ENCODE measurements at places on chromosomes 2 and 18.

GRCh38 chr2:27194538-27195354 is 17.1 kb upstream of the ATRAID start:
- DNase-seq: no peak

DNA sequence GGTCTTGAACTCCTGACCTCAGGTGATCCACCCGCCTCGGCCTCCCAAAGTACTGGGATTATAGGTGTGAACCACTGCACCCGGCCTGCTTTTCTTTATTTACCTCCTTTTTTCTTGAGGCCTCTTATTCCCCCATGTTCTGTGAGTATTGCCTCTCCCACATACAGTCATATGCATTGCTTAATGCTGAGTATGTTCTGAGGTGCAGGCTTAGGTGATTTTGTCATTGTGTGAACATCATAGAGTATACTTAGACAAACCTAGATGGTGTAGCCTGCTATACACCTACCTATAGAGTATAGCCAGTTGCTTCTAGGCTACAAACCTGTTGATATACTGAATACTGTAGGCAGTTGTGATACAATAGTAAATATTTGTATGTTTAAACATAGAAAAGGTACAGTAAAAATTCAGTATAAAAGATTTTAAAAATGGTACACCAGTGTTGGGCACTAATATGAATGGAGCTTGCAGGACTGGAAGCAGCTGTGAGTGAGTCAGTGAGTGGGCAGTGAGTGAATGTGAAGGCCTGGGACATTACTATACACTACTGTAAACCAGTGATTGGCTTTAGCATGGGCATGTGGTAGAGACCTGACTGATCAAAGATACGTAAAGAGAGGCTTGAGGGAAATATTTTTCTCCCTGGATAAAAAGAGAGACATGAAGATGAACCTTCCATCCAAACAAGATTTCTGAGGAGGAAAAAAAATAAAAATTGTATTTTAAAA is 17.6 kb downstream of the SLC39A10 start:
- no peak for DNase-seq

DNA sequence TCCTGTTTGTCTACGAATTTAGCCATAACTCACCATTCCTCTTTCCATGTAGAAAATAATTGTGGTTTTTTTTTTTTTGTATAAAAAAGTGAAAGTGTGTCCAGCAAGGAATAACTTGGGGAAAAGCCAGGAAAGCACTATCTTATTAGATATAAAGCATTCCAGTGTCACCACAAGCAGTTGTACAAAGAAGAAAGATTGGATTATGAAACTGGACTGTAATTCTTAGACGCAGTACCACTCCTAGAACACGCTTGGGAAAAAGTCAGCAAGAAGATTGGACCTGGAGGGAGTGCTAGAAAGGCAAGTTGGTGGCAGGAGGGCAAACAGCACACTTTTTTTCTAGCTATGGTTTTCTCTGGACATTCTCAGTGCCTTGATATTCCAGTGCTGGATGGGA is 186.7 kb downstream of the PARD3B start:
- peak; percentile 83 for DNase-seq

DNA sequence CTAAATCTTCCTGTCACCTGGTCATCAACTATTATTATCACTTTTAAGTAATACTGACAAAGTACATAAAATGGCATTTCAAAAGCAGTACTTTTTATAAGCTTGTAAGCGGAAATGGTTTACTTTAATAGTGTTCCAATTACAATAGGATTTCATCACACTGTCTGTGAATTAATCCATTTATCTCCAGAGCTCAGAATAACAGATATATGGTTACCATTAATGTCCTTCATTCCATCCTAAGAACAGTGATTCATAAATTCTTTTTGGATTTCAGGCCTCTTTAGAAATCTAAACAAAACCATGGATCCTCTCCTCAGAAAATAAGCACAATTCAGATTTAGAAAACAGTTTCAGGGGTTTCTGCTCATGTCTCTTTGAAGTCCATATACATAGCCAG is 68.4 kb downstream of the PID1 start:
- DNase-seq: peak; percentile 23

DNA sequence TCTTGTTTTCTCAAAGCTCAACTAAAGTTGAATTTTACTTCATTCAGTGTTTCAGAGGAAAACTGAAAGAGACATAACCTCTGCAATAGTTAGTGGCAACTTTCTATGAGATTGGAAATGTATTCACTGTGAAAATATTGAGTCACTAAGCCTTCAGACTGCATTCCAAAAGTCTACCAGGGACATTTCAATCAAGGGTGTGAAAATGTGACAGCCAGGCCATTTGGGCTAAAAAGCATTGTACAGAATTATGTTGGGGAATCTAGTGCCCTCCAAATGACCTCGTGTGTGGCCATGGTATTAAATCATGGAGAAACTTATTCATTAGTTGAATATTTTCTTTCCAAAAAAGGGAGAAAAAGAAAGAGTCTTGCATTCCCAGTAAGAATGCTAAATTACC is 251.9 kb downstream of the GRB14 start:
- DNase-seq: peak; percentile 72

DNA sequence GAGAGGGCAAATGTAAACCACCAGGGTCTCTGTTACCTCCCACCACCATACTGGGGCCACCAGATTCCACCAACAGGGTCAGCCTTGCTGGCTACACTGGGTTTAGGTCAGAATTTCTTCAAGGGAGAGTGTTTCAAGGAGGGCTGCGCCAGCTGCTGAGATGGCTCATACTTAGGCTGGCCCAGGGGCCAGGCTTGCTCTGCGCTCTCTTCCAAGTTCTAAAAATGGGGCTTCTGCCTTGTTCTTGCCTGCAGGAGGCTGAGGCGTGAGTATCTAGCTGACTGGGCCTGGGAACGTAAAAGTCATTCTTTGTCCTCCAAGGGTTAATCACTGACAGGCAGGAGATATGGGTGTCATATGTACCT is 28.1 kb downstream of the MRPL33 start:
- DNase-seq: no peak

GRCh38 chr2:123693836-123694235 is 331.3 kb upstream of the CNTNAP5 start:
- no peak for DNase-seq

GRCh38 chr18:73617981-73618380 is 529.7 kb downstream of the FBXO15 start:
- no peak for DNase-seq

- no peak for DNase-seq
These were observed 38.7 kb downstream of the PXDN start for GRCh38 chr2:1705557-1706076.

DNA sequence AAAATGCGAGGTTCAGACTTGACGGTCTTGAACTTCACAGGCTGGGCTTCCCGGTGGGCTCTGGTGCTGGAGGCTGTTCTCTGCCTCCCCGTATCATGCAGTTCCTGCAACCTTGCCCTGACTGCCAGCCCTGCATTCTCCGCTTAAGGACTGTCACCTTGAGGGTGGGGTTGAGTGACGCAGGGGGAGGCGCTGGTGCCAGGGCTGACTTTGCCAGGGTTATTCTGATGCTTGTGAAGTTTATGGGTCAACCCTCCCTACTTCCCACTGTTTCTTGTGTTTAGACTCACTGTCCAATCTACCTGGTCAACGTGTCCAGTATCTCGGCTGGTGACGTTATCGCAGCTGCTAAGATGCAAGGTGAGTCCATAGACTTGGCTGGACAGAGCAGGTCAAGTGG is 37.5 kb upstream of the MAPRE3 start:
- DNase-seq: no peak

GRCh38 chr2:69241093-69241492 is 145.9 kb downstream of the GFPT1 start:
- DNase-seq: no peak

DNA sequence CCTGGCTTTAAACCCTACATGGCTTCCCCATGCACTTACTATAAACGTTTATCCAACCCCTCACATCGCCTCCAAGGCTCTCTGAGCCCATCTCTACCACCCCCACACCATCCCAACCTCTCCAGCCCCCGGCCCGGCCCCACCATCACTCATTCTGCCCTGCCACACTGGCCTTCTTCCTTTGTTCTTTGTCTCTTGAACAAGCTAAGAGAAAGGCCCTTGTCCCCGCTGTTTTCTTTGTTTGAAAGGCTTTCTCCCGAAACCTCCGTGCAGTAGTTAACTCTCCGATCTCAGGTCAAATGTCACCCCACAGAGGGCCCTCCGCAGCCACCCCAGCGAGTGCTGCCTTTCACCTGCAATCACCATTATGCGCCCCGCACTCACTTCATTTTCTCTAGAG is 100.4 kb downstream of the AFF3 start:
- no peak for DNase-seq

DNA sequence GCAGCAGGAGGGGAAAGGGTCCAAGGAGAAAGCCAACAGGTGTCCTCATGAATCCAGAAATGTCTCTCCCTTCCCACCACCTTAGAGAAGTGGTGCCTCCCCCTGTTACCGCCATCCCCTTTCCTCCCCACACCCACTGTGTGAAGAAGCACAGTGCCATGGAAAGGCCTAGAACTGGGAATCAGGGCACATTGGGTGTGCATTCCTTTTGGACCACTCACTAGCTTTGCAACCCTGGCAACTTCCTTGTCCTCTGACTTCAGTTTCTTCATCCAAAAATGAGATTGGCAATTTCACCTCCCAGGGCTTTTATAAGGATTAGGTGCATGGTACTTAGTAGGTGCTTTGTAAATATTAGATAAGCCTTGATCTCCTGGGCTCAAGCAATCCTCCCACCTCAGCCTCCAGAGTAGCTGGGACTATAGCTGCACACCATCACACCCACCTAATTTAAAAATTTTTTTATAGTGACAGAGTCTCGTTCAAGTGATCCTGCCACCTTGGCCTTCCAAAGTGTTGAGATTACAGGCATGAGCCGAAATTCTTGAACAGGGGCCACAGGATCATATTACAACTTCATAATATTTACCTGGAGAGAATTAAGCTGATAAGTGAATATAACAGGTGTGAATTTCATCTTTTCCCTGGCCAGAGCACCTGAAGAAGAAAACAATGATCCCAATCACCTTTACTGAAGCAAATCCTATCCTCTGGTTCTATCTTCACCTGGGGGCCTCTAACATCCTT is 97.9 kb upstream of the TAF1B start:
- DNase-seq: no peak

DNA sequence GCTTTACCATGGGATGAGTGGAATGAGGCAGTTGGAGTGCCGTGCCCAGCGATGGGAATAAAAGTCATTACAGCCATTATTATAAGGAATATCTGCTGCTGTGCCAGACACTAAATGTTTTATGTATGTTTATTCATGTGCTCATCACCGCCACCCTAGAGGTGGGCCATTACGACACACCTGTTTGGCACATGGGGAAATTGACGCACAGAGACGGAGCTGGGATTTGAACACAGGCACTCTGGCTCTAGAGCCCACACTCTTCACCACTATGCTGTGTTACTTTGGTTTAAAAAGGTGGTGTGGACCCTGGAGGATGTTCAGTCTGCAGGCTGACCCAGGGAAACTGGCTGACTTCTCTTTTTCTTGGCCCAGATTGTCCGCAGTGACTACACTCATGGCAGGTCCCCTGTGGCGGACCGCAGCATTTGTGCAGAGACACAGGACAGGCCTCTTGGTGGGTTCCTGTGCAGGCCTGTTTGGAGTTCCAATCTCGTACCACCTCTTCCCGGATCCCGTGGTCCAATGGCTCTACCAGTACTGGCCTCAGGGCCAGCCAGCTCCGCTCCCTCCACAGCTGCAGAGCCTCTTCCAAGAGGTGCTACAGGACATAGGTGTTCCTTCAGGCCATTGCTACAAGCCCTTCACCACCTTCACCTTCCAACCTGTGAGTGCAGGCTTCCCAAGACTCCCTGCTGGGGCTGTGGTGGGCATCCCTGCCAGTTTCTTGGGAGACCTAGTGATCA is 1.6 kb downstream of the TMEM177 start:
- DNase-seq: no peak

DNA sequence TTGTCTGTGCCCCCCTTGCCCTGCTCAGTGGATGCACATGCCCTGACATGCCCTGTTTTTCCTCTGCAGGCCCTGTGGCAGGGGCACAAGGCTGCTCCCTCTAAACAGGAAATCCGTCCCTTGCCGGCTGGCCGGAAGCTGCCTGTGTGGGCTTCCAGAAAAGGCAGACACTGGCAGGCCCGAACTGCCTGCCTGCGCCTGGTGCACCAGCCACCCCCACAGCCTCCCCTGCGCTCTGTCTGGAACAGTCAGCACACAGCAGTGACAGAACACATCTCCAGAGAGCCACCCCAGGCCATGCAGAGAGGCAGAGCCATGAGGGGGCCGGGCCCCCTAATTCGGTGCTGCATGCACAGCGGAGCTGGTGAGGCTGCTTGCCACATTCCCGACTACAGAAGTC is 33.5 kb downstream of the LOXHD1 start:
- DNase-seq: no peak

- no peak for DNase-seq
These were observed 102.8 kb downstream of the SMAD7 start for GRCh38 chr18:48847807-48848486.

GRCh38 chr18:63949068-63949737 is at the start of gene HMSD:
HMSD (plus strand) TSS chr18:63949301; CDS start chr18:63953456, 4,155 bp downstream.
- DNase-seq: no peak

- peak; percentile 95 for DNase-seq
These were observed 1403.6 kb downstream of the SUCLG1 start for GRCh38 chr2:83055376-83056010.

GRCh38 chr2:86274918-86275275 is 62.5 kb downstream of the REEP1 start:
- DNase-seq: peak; percentile 34

GRCh38 chr18:21184396-21184996 is 57.5 kb upstream of the GREB1L start:
- no peak for DNase-seq

- no peak for DNase-seq
These were observed 38.1 kb downstream of the PLEK start for GRCh38 chr2:68403199-68403644.

DNA sequence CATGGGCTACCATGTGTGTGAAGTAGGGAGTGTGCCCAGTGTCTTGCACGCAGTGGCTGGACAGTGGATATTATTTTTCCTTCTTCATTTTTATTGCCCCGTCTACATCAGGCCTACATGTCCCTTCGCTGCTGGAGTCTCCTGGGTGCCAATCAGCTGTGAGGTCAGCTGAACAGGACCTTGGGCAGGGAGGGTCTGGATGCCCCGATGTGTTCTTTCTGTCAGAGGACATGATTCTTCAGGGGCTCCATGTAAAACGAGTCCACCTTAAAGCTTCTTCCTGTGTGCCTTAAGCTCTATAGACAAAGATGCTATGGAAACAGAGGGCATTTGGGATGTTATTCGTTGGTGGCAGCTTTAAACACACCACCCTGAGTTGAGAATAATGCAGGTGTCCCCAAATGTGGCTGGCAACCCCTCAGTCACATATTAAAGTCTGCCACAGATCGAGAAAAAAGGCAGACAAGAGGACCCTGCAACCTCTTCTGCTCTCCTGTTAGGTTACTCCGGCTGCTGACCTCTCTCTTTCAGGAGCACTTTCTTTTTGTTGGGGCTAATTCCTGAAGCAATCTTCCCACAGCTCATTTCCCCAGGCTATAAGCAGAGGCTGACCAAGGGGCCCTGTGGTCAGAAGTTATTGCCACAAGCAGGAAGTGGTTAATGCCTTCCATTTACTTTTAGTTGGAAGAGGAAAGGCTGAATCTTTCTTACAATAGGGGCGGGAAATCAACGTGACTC is 20.0 kb downstream of the GREB1 start:
- peak; percentile 38 for DNase-seq

Measured in fibroblast of upper back skin (primary cell).